ENCODE measurements at places on chromosomes 7 and 10.

DNA sequence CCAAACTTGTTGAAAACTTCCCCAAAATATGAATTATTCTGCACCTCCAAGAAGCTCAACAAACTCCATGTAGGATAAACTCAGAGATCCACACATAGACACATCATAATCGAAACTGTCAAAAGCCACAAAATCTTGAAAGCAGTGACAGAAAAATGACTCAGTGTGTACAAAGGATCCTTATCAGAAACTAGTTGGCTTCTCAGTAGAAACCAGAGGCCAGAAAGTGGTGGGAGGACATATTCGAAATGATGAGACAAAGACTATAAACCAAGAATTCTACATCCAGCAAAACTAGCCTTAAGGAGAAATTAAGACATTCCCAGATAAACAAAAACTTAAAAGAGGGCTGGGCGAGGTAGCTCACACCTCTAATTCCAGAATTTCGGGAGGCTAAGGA is 38.5 kb downstream of the MCMBP start:
- DNase-seq: peak; percentile 78

- no peak for DNase-seq
These were observed 1001.2 kb upstream of the POT1 start for GRCh38 chr7:125930848-125931247.

GRCh38 chr7:38658921-38659320 is 27.7 kb upstream of the AMPH start:
- DNase-seq: no peak

DNA sequence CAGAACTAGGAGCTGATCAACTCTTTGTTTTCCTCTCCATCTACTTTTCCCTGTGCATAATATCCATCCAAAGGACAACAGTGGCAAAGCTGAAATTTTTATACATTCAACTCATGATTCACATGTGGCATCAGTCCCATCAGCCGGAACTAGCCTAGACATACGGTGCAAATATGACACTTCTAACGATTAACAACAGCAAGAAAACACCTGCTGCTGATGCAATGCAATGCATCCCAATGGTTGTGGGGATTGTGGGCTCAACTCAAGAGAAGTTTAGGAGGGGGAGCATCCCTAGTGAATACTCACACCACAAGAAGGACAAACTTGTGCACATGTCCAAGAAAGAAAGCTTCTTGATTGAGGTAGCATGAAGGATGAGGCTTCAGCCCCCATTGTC is 20.5 kb upstream of the STK17A start:
- DNase-seq: no peak

- DNase-seq: no peak
These were observed 1.3 kb downstream of the AFAP1L2 start for GRCh38 chr10:114402871-114403540.

DNA sequence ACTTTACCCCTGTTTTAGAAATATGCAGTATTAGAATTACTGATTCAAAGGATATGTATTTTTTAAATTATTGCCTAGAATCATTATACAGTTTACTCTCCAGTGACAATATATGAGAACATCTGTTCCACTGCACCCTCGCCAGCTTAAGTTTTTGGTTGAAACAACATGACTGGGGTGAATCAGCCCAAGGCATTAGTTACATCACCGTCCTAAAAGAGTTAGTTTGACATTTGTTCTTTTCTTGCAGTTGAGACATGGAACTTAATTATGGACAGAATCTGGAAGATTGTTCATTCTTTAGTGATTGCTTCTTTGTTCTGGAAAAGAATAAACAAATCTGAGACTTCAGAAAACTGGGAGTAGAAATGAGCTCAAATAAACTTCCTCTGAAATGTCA is 167.3 kb upstream of the DKK1 start:
- DNase-seq: no peak

- DNase-seq: no peak
These were observed 96.4 kb downstream of the CALD1 start for GRCh38 chr7:134875867-134876266.

DNA sequence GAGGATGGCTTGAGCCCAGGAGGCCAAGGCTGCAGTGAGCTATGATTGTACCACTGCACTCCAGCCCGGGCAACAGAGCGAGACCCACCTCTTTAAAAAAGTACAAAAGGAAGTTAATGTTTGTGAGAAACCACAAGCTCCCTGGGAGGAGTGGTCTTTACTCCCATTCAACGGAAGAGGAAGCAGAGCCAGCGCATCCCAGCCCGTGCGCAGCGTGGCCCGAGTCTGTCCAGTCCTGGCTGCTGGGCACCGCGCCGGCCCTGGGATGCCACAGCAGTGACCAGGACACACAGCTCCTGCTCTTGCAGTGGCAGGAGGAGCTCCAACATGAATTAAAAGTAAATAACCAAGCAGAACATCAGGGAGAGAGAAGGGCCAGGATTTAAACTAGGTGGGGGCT is 68.4 kb downstream of the ELFN1 start:
- DNase-seq: no peak

DNA sequence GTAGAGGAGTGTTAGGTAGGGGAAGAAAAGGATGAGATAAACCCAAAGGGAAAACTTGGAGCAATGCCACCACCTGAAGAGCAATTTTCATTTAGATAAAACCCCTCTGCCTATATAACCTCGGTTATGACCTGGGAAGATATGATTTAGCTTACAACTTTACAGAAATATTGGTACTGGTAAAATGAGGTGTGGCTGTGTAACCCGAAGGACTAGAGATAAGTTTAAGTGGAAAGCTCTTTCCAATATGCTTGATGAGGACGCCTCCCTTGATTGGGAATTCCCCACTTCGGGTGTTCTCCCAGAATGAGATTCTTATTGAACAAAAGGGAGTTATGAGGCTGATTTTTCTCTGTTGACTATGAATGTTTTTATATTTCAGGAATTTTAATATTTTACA is 109.5 kb upstream of the CDK6 start:
- DNase-seq: no peak

DNA sequence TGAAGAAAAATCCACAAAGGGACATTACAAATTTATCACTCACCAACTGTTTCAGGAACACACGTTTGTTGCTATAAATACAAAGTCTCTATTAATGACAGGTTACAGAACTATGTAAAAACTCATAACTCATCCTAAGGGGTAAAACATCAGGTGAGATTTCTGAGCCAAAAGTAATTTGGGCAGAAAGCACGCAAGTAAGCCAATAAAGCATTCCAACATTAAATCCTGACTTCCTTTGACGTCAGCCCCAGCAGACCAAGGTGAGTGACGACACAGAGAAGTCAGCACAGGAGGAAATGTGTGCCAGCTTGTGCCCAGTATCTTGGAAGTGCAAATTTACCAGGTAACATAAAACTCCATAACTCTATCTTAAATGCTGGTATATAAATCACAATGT is 45.7 kb downstream of the IMMP2L start:
- DNase-seq: no peak

- DNase-seq: peak; percentile 16
These were observed 23.4 kb upstream of the NME8 start for GRCh38 chr7:37825038-37825437.

- DNase-seq: peak; percentile 46
These were observed 13.7 kb upstream of the C10orf71 start for GRCh38 chr10:49285232-49285631.

DNA sequence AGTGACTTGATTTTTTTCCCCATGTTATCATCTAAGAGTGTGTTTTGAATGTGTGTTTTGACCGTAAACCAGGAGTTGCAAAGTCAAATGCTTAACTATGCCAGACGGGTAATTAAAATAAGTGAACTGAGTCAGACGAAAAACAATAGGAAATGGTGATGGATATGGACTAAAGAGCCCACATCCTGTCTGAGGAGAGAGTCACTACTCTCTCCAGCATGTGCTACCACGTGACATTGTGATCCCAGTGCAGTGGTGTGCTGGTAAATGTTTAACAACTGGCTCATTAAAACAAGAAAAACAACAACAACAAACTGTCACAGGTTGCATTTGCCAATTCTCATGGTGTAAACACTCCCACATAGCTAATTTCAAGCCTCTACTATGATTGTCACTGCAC is 164.3 kb downstream of the SUGCT start:
- DNase-seq: peak; percentile 5

- no peak for DNase-seq
These were observed 88.9 kb downstream of the CHRM2 start for GRCh38 chr7:136957391-136957790.

DNA sequence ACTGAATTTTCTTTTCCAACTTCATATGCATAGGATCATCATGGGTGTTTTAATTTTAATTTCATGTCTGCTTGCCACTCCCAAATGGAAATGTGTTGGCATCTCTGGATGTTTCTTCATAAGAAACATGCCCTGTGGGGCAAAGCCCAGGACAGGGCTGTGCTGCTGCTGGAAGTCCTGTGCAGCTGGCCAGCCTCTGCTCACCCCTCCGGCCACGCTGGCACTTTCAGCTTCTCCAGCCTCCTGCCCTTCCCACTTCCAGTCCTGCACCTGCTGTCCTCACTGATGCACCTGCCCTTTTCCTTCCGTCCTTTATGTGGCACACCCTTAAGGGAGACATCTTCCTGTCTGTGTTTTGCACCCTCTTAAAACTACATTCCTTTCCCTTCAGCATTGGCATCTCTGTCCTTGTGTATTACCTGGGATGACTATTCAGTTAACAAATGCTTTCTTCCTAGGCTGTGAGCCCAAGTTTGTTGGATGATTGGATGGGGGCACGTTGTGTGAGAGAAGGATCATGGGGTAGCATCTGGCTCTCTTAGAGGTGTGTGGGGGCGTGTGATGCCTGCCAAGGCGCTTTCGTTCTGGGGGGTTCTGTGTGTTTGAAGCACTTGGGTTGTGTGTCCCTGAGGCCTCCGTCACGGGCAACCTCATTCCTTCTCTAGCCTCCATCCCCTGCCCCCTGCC is 56.8 kb downstream of the TCF7L2 start:
- DNase-seq: no peak

GRCh38 chr7:38393874-38394273 is 120.4 kb upstream of the TARP start:
- DNase-seq: no peak

DNA sequence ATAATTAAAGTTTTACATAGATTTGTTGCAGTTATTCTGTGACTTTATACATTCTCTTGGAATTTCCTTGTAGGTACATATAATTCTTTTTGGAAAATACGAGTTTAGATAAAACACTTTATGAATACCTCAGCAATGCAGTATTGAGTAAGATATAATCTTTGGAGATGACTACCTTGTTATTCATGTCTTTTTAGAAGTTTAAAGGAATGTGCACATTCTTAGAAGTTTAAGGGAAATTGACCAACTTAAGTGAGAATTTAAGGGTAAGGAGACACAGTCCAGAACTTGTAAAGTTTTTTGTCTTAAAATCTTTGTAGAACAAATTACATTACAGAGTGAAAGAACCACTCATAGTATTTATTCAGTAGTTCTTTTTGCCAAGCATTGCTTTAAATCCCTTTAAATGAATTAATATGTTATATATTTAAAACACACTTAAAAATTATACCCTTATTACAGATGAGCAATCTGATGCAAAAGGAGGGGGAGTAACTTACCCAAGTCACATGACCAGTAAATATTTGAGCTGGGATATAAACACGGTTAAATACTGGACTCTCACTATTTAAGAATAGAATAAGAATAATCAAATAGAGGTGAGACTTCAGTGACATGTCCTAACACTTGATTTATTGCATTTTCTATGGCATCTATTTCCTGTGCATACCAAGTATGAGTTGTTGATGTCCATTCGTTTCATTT is 139.5 kb upstream of the FERD3L start:
- no peak for DNase-seq

DNA sequence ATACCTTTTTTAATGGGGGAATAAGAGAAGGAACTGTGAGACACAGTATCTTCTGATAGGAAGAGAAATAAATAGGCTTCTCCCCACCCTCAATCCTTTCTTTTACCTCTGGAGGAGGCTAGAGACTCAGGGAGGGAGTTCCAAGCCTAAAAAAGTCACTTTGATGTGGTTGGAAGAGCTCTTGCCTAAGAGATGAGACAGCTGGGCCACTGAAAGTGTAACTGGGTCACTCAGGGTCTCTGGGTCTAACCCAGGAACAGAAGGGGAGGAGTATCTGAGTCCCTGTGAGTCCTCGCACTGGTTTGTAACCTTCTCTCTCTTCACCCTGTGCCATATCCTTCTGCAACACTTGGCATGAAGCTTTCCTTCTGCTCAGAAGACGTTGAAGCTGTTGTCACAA is 222.9 kb upstream of the AGK start:
- DNase-seq: no peak

DNA sequence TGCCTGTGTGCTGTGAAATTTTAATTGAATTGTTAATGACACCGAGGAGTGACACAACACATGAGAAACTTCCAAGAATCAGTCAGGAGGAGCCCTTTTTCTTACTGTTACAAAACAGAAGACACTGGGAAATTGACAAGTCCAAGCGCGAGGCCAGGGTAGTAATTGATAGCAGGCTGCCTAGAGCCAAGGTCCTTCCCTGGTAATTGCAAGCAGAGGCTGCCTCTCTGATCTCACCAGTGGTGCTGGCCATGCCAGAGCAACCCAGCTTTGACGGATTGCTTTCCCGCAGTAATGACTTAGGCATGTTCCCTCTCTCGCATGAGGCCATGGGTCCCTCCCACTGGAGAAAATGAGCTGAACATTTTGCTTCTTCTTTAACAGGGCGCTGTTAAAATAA is 111.5 kb downstream of the LRMDA start:
- no peak for DNase-seq

DNA sequence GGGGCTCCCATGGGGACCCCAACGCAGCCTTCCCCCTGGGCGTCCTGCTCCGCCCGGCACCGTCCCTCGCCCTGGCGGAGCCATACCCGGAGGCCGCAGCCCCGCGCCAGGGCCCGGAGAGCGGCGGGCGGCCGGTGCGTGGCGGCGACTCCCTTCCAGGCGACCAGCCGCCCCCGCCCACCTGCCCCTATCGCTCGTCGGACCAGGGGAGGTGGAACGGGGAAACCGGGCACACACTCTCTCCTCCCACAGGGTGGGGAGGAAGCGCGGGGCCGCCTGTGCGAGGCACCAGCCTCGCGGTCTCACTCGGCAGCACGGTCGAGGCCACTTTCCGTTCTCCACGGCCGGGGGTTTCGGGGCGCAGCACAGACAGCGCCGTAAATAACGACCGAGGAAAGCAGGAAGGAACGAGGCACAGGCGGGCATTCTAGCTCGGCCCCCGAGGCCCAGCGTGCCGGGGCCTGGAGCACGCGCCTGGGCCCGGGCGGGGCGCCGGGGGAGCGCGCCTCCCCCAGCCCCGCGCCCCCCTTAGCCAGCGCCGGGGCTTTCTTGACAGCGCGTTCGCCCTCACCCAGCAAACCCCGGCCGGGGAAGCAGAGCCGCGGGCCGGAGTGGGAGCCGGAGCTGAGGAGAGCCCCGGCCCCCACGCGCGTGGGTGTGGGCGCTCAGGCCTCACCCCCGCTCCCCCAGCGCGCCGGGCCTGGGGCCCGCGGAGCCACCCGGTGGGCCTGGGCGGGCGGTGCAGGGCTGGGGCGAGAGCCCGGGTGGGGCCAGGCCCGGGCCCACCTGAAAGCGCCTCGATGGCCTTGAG is 936 bp downstream of the IGF2BP3 start:
- DNase-seq: no peak

All from activated CD4-positive, alpha-beta T cell treated with anti-CD3 and anti-CD28 coated beads, Interleukin-2, amount 50 U/mL, for 16 hours (primary cell).